ENCODE measurements at places on chromosomes 16 and 17.
A peak's percentile ranks its signal among the peaks of the same experiment; 100 is the strongest.

GRCh38 chr17:2179615-2180295 lies 123.8 kb downstream of the SMG6 start:
- DNase-seq, result peak; percentile 91

- DNase-seq, result no peak
These were observed 126.1 kb downstream of the PITPNC1 start for GRCh38 chr17:67503184-67503583.

DNA sequence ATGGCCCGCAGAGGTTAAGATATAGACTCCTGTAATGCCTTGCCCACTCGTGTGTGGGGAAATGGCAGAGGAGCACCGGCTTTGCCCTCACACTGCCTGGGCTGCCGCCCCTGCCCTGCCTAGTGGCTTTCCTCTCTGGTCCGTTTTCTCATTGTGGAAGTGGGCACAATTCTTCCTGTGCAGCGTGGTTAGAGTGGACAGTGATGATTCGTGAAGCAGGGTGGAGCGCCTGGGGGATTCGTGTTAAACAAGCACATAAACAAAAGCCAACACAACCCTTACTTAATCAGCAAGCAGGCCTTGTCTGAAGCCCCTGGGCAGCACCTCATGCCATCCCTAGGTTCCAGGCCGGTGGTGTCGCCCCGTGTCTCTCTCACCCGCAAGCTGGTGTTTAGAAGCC lies 269.7 kb downstream of the SEC14L1 start:
- DNase-seq, result no peak

- DNase-seq, result no peak
These were observed 13.2 kb downstream of the MAF start for GRCh38 chr16:79587296-79587695.

DNA sequence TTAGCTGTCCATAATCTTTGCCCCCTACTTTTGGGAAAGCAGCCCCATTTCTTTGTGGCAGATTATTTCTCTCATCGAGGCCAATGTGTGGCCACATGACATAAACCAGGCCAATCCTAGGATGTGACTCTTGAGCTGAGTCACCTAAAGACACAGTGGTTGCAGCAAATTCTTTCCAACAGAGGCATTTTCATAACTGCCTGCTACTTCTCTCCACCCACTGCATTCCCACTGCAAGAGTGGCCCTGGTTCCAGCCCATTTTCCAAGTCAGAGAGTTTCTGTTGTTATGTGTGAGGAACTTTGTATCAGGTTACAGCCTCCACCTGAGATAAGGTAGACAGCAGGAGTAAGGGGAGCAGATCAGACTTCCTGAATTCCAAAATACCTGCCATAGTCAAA lies 195.2 kb downstream of the RGS9 start:
- DNase-seq, result peak; percentile 57

DNA sequence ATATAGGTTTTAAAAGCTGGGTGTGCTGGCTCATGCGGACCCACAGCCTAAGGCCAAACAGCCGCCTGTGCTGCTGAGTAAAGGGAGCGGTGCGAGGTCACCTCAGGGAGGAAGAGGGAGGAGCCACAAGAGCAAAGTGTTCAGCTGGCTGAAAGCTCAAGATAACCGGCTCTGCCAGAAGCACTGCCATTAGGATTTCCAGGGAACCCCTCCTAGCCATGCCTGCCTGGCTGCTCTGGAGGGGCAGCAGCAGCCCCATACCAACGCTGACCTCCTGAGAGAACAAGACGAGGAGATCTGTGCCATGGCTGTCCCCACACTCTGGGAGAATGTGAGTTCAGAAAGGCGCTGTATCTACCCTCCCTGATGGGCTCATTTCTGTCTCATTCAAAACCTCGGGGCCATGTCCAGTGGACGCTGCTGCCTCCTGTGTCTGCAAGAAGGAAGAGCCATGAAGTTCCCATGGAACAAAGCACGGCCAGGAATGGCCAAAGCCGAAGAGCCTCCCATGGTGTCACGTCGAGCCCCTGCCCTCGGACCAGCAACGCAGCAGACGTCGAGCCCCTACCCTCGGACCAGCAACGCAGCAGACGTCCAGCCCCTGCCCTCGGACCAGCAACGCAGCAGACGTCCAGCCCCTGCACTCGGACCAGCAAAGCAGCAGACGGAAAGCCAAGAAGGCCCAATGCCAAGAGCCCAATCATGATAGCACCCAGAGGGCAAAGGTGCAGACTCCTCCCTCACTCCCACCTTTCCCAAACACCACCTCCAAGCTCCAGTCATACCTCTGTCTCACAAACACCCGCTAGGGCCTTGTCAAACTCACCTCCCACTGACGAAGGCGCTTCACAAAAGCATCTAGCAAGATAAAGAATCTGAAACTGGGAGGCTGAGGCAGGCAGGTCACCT lies 107.0 kb downstream of the ANKRD11 start:
- DNase-seq, result no peak

- no peak for DNase-seq
These were observed 18.8 kb downstream of the CACNG1 start for GRCh38 chr17:67063141-67063540.

GRCh38 chr16:22318690-22319358 lies 21.6 kb downstream of the POLR3E start:
- no peak for DNase-seq

DNA sequence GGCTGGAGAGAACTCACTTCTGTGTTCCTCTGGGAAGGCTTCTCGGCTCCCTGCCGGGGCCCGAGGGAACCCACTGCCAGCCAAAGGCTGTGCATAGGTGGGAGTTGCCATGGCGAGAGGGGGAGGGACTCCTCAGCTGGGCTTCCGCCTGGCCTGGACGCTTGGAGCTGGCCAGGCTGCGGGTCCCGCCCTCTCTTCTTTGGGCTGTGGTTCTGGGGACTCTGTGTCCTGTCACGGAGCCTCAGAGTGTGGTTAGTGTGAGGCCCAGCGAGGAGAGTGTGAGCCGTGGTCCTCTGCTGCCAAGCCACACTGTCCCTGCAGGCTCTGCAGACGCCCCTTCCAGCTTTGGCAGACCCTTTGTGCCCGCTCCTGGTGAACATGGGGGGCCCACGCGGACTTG lies 123.1 kb downstream of the OR1D5 start:
- DNase-seq, result no peak

DNA sequence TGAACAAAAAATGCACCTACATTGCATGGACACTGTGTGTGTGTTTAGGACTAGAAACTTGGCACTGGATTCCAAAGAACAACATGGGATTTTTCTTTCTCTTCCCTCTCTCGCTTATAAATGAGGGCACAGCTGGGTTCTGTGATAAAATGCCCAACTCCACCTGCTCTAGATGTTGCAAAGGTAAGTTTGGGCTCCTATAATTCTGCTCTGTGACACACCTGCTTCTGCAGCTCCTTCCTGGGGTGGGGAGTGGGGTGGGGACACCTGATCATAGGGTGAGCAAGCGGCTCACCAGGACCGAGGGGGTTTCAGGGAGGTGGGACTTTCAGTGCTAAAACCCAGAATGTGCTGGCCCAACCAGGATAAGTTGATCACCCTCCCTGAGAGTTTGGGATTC lies 104.3 kb downstream of the AXIN2 start:
- DNase-seq, result no peak

- DNase-seq, result peak; percentile 40
These were observed 687 bp upstream of the NARF start for GRCh38 chr17:82457929-82458178.

GRCh38 chr17:44310609-44311376 lies 2.4 kb downstream of the RUNDC3A start:
- DNase-seq, result no peak

DNA sequence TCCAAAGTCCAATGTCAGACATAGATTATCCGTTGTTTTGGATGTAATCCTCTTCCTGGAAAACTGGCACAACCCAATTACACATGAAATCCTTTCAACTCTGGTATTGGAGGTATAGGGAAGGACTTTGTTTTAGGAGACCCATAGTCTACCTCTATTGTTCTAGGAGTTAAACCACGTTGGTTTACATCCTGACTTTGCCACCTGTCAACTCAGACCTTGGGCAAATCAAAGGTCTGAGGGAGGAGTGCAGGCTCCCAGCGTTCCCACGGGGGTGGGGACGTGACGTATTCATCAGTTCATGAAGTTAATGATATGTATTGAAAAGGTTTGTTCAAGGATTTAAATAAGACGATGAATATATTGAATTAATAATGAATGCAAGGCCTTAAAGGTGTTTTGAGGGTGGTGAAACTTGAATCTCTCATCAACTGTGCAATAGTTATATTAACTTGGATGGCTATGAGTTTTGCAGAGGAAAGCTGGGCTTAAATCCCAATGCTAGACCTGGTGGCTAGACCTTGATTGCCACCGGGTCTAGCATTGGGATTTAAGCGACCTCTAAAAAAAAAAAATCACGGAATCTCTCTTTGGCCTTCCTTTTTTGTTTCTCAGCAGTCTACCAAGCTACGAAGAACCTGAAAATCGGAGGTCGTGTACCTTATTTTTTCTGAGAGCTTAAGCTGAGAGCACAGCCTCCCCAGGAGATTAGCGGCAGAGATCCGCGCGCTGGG lies 744 bp upstream of the NF1 start:
- no peak for DNase-seq

GRCh38 chr17:8851600-8851999 lies 15.9 kb downstream of the PIK3R6 start:
- no peak for DNase-seq

DNA sequence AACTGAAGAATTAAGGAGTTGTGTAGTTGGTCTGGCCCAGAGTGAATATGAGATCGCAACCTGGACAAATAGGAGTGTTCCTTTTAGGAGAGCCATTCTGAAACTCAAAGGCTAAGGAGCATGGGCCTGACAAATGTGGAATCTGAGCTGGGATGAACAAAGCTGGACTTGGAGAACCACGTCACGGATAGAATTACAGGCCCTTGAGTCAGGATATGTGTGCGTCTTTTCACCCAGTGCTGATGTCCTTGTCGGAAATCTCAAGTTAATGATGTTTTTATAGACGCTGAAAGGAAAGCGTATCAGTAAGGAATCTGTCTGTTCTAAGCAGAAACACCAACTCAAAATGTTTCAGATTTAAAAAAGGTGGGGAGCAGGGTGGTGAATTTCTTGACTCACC lies 173.8 kb upstream of the ZKSCAN2 start:
- DNase-seq, result no peak

GRCh38 chr16:55728797-55729196 lies 73.0 kb downstream of the SLC6A2 start:
- DNase-seq, result no peak

DNA sequence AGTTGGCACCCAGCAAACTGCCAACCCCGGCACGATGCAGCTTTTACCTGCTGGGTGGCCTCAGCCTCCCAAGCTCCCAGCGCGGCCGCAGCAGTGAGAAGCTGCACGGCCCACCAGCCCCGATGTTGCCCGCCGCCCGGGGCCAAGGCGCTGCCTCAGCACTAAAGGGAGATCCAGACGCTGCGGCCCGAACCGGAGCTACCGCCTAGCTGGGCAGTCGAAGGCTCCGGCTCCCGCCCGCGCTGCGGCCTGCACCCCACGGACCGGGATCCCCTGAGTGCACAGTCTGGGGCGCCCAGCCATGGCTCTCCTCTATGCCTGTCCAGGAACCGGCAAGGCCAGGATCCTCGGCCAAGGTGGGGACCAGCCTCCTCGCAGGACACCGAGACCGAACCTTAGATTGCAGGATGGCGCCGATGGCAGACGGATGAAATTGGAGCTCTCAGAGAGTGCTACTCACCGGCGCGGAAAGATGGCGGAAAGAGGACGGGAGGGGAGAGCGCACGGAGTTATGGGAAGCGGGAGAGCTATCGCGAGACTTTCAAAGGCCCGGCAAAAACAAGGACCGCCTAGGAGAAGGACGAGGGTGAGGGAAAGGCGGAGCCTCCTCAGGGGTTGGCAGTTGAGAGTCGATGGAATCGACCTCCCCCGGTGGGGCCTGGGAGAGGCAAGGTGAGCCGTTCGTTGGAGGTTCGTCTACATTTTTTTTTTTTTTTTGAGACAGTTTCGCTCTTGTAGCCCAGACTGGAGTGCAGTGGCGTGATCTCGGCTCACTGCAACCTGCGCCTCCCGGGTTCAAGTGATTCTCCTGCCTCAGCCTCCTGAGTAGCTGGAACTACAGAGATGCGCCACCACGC lies at the start of gene RPS15A:
RPS15A (minus strand) TSS at position 485 of the 857 bp plus-strand sequence. CDS start 1,221 bp downstream, outside the sequence.
- DNase-seq, result peak; percentile 89

GRCh38 chr16:55391760-55392375 lies 67.9 kb downstream of the IRX6 start:
- no peak for DNase-seq

GRCh38 chr17:13346081-13346533 lies 255.6 kb downstream of the HS3ST3A1 start:
- DNase-seq, result peak; percentile 94

DNA sequence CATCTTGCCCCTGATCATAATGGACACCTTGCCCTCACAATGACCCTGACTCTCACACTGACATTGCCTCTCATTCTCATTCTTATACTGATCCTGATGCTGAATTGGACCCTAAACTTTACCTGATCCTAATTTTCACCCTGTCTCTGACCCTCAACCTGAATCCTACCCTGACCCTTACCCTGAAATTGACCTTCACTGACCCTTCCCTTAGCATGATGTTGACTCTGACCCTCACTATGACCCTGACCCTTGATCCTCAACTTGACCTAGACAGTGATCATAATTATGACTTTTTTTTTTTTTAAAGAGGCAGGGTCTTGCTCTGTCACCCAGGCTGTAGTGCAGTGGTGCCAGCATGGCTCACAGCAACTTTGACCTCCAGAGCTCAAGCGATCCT lies 3.4 kb downstream of the AHSP start:
- no peak for DNase-seq

DNA sequence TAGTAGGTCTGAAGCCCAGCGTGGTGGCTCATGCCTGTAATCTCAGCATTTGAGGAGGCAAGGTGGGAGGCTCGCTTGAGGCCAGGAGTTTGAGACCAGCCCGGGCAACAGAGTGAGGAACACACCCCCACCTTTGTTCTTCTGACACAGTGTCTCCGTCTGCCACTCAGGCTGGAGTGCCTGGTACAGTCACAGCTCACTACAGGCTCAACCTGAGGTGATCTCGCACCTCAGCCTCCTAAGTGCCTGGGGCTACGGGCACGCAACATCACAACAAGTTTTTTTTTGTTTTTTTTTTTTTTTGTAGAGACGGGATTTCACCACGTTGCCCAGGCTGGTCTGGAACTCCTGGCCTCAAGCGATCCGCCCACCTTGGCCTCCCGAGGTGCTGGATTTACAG lies 6.7 kb upstream of the TLCD3A start:
- DNase-seq, result no peak

GRCh38 chr17:2241823-2242222 lies 61.8 kb downstream of the SMG6 start:
- DNase-seq, result no peak

- no peak for DNase-seq
These were observed 54.6 kb downstream of the ABR start for GRCh38 chr17:1124896-1125787.
